ENCODE measurements at places on chromosomes 6 and 20.

GRCh38 chr6:99305021-99305554 lies 44.4 kb downstream of the FAXC start:
- DNase-seq, result no peak

GRCh38 chr20:31544600-31544999 lies 30.4 kb downstream of the HM13 start:
- DNase-seq, result no peak

DNA sequence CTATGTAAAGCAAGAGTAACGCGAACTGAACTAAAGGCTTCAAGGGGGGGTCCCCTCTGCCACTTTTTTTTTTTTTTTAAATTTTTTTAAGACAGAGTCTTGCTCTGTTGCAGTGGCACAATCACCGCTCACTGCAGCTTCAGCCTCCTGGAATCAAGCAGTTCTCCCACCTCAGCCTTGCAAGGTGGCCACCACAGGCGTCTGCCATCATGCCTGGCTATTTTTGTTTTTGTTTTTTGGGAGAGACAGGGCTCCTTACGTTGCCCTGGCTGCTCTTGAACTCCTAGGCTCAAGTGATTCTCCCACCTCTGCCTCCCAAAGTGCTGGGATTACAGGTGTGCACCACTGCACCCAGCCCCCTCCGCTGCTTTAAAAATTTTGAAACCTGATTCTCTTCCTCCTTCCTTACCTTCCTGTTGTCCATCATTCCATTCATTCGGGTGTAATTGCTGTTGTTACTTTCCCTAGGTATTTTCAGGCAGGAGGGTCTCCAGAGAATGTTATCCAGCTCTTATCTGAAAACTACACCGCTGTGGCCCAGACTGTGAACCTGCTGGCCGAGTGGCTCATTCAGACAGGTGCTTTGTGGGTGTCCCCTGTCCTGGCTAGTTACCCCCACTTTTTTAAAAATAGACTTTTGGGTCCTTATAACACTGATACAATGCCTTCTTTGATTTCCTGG lies 5.4 kb downstream of the NELFCD start:
- no peak for DNase-seq

DNA sequence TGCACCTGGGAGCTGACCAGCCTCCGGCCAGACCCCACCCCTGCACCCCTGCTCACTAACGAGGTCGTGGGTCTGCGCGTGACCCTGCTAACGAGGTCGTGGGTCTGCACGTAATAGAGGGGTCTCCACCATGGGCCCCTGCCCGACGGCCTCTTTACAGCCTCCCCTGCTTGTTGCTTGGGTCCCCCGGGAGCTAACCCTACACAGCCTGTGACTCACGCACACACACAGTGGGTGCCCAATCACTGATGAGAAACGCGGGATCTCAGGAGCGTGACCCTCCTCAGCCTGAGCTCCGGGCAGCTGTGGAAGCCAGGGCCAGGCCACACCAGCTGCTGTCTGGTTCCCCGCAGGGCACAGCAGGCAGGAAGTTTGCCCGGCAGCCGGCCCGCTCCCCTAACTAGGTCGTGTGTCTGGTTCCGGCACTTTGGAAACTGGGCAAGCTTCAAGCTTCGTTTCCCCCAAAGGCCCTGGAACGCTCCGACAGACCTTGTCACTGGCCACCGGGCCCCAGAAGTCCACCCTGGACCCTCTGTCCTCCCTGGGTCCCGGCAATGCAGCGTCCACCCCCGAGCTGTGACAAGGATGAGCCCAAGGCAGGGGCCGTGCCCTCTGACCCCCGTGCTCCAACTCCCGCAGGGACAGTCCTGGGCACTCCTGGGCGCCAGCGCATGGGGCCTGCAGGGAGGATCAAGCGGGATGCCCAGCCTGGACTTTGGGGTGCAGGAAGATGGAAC lies 767 bp downstream of the PTK6 start:
- no peak for DNase-seq

GRCh38 chr6:156562019-156562418 lies 215.2 kb upstream of the ARID1B start:
- no peak for DNase-seq

DNA sequence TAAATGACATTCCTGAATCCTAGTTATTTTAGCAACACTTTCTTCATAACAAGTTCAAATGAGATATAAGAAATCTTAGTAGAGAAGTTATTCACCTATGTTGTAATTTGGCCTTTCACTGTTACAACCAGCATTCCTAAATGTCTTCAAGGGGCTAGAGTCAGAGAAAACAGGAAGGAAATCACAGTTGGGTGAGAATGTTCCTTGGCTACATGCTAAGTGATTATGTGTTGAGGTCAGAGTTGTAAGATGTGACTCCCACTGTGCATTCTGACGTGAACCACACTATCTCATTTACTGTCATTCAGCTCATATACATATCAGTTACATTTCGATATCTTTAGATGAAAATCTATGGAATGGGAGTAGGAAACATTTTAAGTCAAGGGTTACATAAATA lies 51.0 kb upstream of the MLIP start:
- no peak for DNase-seq

- no peak for DNase-seq
These were observed 174.2 kb upstream of the THBS2 start for GRCh38 chr6:169427856-169428255.

DNA sequence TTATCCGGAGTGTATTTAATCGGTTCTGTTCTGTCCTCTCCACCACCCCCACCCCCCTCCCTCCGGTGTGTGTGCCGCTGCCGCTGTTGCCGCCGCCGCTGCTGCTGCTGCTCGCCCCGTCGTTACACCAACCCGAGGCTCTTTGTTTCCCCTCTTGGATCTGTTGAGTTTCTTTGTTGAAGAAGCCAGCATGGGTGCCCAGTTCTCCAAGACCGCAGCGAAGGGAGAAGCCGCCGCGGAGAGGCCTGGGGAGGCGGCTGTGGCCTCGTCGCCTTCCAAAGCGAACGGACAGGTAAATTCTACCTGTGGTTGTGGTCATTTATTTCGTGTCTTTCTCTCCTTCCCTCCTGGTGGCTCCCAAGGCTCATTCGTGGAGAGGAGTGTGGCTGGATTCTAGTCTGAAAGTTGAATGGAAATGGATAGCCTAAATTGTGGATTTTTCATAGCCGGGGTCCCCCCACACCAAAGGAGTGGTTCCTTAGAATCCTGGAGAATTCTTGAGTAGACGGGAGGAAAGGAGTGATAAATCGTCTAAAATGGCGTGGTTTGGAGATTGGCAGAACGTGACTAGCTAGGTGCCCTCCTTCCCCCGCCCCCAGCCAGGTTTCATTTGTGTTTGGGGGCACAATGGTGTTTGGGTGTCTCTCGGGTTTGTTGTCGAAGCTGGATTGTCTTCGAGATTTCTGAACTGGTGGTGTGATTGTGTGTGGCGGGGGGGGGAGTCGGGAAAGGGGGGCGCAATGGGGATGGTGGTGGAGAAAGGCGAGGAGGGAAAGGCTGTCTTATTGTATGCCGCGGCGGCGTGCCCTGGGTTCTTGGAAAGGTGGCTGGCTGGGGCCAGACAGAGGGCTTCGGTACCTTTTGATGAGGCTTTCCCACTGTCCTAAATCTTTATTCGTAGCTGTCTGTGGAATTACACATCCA lies 673 bp downstream of the MARCKS start:
- DNase-seq, result peak; percentile 63

- no peak for DNase-seq
These were observed 5.9 kb upstream of the TCEA2 start for GRCh38 chr20:64056889-64057627.

DNA sequence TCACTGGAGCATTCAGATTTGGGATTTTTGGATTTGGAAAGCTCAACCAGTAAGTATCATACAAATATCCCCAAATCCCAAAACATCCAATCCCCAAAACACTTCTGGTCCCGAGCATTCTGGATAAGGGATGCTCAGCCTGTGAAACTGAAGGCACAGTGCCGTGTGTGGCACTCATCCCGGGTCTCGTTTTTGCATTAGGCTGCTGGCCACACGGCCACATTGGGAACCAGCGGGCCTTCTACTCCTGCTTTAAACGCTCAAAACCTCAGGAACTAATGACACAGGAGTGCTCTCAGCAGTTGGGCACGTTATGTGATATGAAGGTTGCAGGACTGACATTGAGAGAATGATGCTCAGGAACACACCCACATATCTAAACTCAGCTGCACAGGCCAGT lies 35.6 kb downstream of the PSMG4 start:
- DNase-seq, result no peak

DNA sequence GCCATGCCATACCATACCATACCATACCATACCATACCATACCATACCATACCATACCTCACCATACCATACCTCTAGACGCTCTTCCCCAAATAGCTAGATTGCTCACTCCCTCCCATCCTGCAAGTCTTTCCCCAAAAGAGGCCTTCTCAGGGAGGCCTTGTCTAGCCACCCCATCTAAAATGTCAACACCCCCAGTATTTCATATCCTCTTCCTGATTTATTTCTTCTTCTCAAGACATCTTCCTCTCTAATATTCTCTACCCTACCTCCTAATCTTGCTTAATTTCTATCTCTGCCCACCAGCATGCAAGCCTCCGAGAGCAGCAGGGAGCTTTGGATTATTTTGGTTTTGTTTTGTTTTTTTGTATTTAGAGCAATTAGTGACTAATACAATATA lies 225.2 kb upstream of the RREB1 start:
- DNase-seq, result no peak

DNA sequence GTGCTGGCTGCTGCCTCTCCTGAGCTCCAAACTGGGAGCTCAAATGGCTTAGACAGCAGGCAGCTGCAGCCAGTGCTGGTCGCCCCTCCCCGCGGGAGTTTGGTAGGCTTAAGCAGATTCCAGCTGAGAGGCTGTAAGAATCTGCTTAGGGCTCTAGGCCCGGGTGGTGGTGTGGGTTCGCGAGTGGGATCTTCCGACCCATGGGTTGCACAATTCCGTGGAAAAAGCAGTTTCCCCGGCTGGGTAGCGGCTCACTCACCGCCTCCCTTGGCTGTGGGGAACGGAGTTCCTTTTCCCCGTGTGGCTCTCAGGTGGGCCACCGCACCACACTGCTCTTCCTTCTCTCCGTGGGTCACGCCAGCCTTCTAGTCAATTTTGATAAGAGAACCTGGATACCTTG lies 232.5 kb downstream of the PKHD1 start:
- no peak for DNase-seq

DNA sequence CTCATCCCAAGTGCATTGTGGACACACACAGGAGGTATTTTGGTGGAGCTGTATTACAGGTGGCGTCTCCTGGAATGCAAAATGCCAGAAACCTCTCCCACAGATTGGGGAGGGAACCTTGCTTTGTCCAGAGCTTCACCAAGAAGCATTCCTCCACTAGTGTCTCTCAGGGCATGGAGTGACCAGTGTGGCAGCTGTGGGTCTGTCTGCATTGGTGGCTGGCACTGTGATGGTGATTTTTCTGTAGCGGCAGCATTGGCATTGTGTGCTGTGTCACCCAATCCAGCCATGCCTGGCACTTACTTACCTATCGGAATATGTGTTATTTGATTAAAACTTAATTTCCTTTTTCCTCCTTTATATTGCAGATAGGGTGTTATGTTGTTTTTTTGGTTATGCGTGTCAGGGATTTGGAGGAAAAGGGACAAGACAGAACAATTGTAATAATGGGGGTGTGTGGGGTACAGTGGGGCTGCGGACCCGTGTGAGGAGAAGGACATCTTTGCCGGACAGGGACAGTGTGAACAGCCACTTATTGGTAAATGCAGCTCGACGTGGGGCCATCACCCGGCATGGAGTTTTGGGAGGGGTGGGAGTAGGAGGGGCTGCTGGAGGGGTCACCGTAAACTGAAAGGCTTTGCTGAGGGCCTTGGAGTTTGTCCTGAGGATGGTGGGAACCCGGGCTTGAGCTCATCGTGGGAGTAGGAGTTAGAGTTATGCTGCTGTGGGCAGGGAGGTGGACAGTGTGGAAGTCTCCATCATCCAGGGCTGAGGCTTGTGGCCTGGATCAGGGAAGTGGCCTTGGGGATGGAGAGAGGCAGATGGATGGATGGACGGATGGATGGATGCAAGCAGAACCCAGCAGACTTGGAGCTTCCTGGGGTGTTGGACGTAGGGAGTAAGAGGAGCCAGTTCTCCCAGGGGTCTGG lies 105.0 kb downstream of the SYCP2 start:
- DNase-seq, result no peak

DNA sequence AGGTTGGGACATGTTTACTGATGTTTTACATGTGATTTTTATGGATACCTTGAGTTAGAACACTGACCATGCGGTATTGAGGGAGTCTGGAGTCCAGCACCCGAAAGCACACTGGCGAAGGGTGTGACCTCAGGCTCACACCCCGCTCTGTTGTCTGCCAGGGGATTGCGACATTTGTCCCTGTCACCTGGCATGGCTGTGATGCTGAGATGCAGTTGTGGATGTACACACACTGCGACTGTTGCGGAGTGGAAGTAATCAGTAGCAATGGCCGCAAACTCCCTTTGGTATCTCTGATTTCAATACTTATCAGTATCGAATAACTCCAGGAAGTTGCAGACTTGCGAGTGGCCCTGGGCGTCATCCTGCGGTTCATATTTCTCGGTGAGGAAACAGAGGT lies 43.2 kb downstream of the CDH4 start:
- DNase-seq, result no peak

GRCh38 chr6:36247693-36248092 lies 22.2 kb upstream of the PNPLA1 start:
- DNase-seq, result no peak

DNA sequence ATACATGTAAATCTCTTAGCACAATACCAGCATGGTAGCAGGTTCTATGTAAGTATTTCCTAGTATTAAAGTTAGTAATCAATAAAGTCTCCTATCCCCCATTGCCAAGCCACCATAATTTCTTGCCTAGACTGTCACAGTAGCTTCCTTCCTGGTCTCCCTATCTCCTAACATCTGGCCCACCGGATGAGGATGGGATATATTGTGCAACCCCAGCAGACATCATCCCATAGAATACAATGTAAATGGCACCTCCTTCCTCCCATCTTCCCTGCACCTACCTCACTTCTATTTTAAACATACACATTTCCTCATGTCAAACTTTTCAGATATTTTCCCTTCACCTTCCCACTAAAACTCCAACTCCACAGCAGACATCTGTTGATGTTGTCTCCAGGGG lies 3.5 kb upstream of the BTN3A1 start:
- no peak for DNase-seq

GRCh38 chr6:157075549-157076450 lies 247.5 kb downstream of the TMEM242 start:
- DNase-seq, result no peak

DNA sequence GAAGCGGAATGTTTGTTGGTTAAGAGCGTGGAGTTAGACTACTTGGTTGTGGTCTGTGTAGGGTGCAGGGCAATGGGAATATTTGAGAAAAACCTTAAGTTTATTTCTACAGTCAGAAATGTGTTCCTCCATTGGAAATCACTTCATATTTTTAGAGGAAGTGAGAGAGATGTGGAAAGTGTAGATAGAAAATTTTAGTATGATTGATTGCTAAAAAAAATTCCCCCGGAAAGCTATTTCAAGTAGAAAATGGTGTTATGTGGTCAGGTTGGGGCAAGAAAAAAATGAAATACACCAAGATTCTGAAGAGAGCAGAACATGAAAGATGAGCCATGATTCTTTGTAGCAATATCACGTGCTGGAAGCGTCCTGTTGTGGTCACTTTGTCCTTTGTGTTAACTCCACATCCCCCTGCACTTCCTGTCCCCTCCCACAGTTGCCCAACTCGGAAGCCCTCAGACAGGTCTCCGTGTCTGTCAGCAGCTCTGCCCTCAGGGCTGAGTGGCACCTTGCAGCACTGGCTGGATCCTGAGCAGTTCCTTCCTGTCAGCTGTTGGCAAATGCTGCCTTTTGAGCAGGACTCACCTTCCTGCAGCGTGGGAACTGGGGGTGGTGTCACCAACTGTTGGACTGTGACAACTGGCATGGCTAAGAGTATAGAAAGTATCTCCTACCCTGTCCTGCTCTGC lies 137.5 kb upstream of the SLC24A3 start:
- no peak for DNase-seq

Data from NCI-H2227 treated with DMSO at 0.1 percent for 48 hours (cell line).